Central memory CD8-positive, alpha-beta T cell (primary cell): ENCODE measurements at places on chromosomes 6 and 20.

DNA sequence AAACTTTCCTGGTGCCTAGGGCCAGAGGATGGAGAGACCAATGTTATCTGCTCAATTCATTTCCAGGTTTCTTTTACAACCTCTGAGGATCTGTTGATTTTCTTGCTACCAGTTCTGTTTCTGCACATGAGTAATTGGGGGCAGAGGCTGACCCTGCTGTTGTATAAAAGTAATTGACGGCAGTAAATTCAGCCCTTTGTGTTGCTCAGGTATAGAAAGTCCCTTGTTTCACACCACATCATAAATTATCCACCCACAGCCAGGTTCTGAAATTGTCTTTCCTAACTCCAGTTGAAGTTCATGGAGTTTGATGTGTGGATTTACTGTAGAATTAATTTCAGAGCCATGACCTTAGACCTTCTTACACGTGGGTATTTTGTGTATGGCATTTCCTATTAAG lies 107.4 kb upstream of the GRIK2 start:
- H3K27me3 ChIP-seq: no peaks in the 10 kb centered on the region
- H3K27ac ChIP-seq: no peak overlapping the region
- DNase-seq: no peak
- H3K36me3 ChIP-seq: no peaks in the 10 kb centered on the region

- no peaks in the 10 kb centered on the region for H3K27me3 ChIP-seq
- no peak overlapping the region for H3K4me3 ChIP-seq
- H3K4me1 ChIP-seq: no peaks in the 10 kb centered on the region
- H3K27ac ChIP-seq: no peak overlapping the region
- H3K36me3 ChIP-seq: no peaks in the 10 kb centered on the region
- DNase-seq: no peak
These were observed 14.8 kb downstream of the PGK2 start for GRCh38 chr6:49772285-49772684.

DNA sequence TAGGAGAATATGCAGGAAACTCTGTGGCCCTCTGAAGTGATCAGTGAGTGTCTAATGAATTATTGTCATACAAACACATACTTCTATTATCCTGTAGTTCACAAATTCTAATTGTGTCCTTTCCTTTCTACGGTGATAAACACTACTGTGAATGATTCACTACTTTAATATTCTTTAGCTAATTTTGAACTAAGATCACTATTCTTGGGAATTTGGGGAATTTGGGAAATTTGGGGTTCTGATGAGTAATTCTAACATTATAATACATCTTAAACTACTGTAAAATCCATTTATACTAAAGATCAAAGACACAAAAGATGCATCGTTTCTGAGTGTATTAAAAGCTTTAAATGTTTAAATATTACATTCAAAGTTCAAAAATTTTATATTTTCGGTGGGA lies 1287.2 kb upstream of the CITED2 start:
- H3K27ac ChIP-seq: no peak overlapping the region
- H3K4me1 ChIP-seq: no peaks in the 10 kb centered on the region
- no peak for DNase-seq
- no peak overlapping the region for H3K4me3 ChIP-seq
- H3K36me3 ChIP-seq: no peaks in the 10 kb centered on the region
- no peaks in the 10 kb centered on the region for H3K27me3 ChIP-seq

GRCh38 chr6:100693249-100693927 lies 187.7 kb downstream of the ASCC3 start:
- no peak overlapping the region for H3K4me3 ChIP-seq
- H3K4me1 ChIP-seq: no peaks in the 10 kb centered on the region
- no peak for DNase-seq
- no peaks in the 10 kb centered on the region for H3K27me3 ChIP-seq
- no peak overlapping the region for H3K27ac ChIP-seq

GRCh38 chr6:133707456-133707855 lies 181.5 kb upstream of the TCF21 start:
- DNase-seq: no peak
- no peaks in the 10 kb centered on the region for H3K36me3 ChIP-seq
- H3K27me3 ChIP-seq: no peaks in the 10 kb centered on the region
- H3K4me3 ChIP-seq: no peak overlapping the region
- H3K27ac ChIP-seq: no peak overlapping the region

- H3K27me3 ChIP-seq: peaks cover 37% of the 10 kb centered on the region
- no peak overlapping the region for H3K4me3 ChIP-seq
- H3K36me3 ChIP-seq: no peaks in the 10 kb centered on the region
- peaks cover 4% of the 10 kb centered on the region for H3K4me1 ChIP-seq
These were observed 30.1 kb upstream of the TGM6 start for GRCh38 chr20:2350606-2351005.

GRCh38 chr20:828987-829386 lies 4.5 kb upstream of the FAM110A start:
- no peak overlapping the region for H3K27ac ChIP-seq
- H3K4me3 ChIP-seq: no peak overlapping the region
- peaks cover 8% of the 10 kb centered on the region for H3K36me3 ChIP-seq
- DNase-seq: no peak
- H3K4me1 ChIP-seq: peaks cover 6% of the 10 kb centered on the region

GRCh38 chr6:147486683-147487082 lies 21.8 kb upstream of the SAMD5 start:
- no peaks in the 10 kb centered on the region for H3K4me1 ChIP-seq
- H3K27me3 ChIP-seq: peaks cover 16% of the 10 kb centered on the region
- H3K4me3 ChIP-seq: no peak overlapping the region
- H3K36me3 ChIP-seq: no peaks in the 10 kb centered on the region

DNA sequence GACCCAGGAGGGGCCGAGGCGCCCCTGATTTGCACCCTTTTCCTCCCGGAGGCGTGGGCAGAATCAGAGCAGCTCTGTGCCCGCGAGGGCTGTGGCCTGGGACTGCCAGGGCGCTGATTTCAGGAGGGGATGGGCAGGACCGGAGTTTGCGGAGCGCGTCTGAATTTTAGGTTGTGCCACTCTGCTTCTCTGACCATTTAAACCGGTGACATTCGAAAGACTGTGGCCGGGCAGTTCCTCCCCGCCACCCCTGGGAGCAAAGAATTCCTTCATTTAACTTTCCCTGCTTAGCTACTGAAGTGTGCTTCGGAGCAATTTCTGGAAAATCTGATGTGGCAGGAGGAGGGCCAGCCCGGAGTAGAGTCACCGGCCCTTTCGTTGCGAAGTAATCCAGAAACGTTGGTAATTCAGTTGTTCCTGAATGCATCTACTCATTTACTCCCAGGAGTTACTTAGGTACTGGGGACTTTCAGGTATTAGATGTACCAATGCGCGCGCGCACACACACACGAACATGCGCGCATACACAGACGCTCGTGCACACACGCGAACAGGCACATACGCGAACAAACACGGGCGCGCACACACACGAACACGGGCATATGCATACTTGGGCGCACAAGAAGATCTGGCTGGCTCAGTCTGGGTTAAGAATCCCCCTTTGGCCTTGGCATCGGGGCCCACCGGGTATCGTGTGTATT lies 568 bp downstream of the CCDC170 start:
- H3K27ac ChIP-seq: no peak overlapping the region
- H3K27me3 ChIP-seq: peaks cover 53% of the 10 kb centered on the region
- H3K4me3 ChIP-seq: peak overlapping the region; percentile 59
- no peak for DNase-seq
- H3K36me3 ChIP-seq: no peaks in the 10 kb centered on the region

GRCh38 chr6:54248319-54248718 lies 59.9 kb upstream of the TINAG start:
- DNase-seq: no peak
- H3K36me3 ChIP-seq: no peaks in the 10 kb centered on the region
- H3K4me1 ChIP-seq: no peaks in the 10 kb centered on the region
- no peak overlapping the region for H3K27ac ChIP-seq
- H3K4me3 ChIP-seq: no peak overlapping the region

- peaks cover 48% of the 10 kb centered on the region for H3K27me3 ChIP-seq
- H3K27ac ChIP-seq: no peak overlapping the region
- no peak overlapping the region for H3K4me3 ChIP-seq
- H3K36me3 ChIP-seq: no peaks in the 10 kb centered on the region
- no peak for DNase-seq
These were observed 21.1 kb downstream of the BMP6 start for GRCh38 chr6:7747016-7747415.

- peak overlapping the region; percentile 97 for H3K4me3 ChIP-seq
- H3K27ac ChIP-seq: peak overlapping the region; percentile 91
- H3K27me3 ChIP-seq: no peaks in the 10 kb centered on the region
- peaks cover 93% of the 10 kb centered on the region for H3K4me1 ChIP-seq
- H3K36me3 ChIP-seq: peaks cover 27% of the 10 kb centered on the region
These were observed 6.4 kb downstream of the PREX1 start for GRCh38 chr20:48821261-48821920.

- H3K27ac ChIP-seq: peak overlapping the region; percentile 97
- peaks cover 26% of the 10 kb centered on the region for H3K36me3 ChIP-seq
- H3K4me1 ChIP-seq: peaks cover 45% of the 10 kb centered on the region
- peak overlapping the region; percentile 99 for H3K4me3 ChIP-seq
- H3K27me3 ChIP-seq: no peaks in the 10 kb centered on the region
These were observed 557 bp upstream of the DYNLRB1 start for GRCh38 chr20:34515484-34516246.

GRCh38 chr6:11917951-11918738 lies 94.0 kb upstream of the HIVEP1 start:
- no peak for DNase-seq
- H3K4me1 ChIP-seq: no peaks in the 10 kb centered on the region
- no peak overlapping the region for H3K4me3 ChIP-seq
- no peaks in the 10 kb centered on the region for H3K27me3 ChIP-seq
- no peak overlapping the region for H3K27ac ChIP-seq
- H3K36me3 ChIP-seq: no peaks in the 10 kb centered on the region

DNA sequence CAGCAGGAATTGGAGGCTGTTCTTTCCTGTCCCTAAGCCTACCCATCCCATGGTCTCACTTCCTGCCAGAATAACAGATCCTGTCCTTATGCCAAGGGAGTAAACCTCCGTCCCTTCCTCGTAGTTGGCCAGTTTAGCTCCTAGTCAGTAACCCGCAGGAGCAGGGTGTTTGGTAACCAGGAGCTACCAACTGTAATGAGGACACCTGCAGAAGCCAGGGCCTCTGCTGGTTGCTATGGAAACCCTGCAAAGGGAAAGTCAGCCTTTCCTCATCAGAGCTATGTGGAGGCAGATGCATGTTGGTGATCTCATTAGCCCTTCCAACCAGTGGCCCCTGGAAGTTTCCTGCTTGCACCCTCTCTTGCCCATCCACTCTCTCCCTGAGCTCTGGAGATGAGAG lies 368.2 kb upstream of the SULF2 start:
- H3K27me3 ChIP-seq: peaks cover 48% of the 10 kb centered on the region
- no peak for DNase-seq
- no peaks in the 10 kb centered on the region for H3K4me1 ChIP-seq
- no peaks in the 10 kb centered on the region for H3K36me3 ChIP-seq
- no peak overlapping the region for H3K27ac ChIP-seq

- H3K4me1 ChIP-seq: no peaks in the 10 kb centered on the region
- H3K36me3 ChIP-seq: no peaks in the 10 kb centered on the region
- no peaks in the 10 kb centered on the region for H3K27me3 ChIP-seq
- H3K4me3 ChIP-seq: no peak overlapping the region
- DNase-seq: no peak
These were observed 96.9 kb downstream of the TBX18 start for GRCh38 chr6:84667252-84668213.

DNA sequence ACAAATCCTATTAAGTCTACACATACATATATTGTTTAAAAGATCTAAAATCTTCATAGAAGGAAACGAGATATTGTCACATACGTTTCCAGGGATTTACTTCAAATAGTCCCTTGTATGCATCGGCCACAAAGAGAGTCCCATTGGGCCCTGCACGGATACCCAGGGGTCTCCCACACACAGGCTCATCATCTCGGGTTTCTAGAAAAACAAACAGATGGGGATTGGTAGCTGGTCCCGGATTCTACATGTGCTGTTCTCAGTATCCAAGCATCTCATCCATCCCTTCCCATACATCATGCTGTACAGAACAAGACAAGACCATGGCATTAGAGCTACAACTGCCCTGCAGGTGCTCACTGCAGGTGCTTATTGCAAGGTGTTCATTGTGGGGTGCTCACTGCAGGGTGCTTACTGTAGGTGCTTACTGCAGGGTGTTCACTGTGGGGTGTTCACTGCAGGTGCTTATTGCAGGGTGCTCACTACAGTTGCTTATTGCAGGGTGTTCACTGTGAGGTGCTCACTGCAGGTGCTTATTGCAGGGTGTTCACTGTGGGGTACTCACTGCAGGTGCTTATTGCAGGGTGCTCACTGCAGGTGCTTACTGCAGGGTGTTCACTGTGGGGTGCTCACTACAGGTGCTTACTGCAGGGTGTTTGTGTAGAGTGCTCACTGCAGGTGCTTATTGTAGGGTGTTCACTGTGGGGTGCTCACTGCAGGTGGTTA lies 21.0 kb downstream of the APMAP start:
- peaks cover 45% of the 10 kb centered on the region for H3K4me1 ChIP-seq
- peaks cover 55% of the 10 kb centered on the region for H3K36me3 ChIP-seq
- no peak for DNase-seq
- H3K4me3 ChIP-seq: no peak overlapping the region
- peak overlapping the region; percentile 90 for H3K27ac ChIP-seq

DNA sequence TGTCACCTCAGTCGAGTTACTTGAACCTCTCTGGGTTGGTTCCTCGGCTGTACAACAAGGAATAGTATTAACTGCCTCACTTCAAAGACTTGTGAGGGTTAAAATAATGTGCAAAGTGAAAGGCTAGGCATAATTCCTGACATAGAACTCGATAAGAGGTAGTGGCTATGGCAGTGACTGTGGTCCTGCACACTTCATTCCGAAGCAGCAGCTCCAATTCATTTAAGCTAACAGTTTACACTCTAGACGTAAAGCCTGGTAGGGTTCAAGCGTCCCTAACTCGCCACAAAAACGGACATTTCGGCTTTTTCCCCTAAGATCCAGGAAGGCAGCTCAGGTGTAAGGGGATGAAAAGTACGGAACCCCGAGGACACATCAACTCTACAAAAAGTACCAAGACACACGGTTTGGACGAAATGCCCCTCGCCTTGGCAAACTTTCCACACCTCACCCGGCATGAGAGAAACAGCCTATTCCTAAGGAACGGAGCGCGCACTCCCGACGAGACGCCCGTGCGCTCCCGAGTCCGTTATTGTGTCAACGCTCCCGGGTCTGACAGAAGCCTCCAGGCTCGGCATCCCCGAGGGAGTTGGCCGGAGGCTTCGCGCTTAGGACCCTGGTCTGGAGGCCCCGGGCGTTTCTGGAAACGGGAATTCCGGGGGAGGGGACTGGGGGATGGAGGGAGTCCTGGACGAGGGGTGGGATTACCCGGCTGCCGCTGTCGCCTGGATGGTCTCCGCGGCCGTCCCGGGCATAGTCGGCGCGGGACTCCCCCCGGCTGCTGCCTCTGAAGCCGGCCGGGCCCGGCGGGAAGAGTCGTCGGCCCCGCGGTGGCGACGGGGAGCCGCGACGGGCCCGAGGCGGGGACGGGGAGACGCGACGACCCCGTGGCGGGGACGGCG lies 937 bp downstream of the ZNF318 start:
- peaks cover 21% of the 10 kb centered on the region for H3K36me3 ChIP-seq
- H3K27ac ChIP-seq: peak overlapping the region; percentile 22
- DNase-seq: no peak
- H3K27me3 ChIP-seq: no peaks in the 10 kb centered on the region
- peaks cover 46% of the 10 kb centered on the region for H3K4me1 ChIP-seq
- peak overlapping the region; percentile 84 for H3K4me3 ChIP-seq

DNA sequence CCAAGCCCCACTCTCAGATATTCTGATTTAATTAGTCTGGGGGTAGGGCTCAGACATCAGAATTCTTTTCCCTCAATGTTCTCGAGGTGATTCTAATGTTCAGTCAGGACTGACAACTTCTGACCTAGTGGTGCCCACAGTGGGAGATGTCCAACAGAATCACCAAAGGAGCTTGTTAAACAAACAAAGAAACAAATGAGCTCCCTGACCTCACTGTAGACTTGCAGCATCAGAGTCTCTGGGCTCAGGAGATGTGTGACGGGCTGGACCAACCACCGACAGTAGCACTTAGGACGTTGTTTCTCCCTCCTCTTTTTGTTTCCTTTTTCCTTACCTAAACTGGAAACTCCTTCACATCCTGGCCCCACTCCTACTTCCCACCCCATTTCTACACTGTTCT lies 49.3 kb downstream of the CLIC5 start:
- H3K36me3 ChIP-seq: peaks cover 2% of the 10 kb centered on the region
- H3K4me1 ChIP-seq: no peaks in the 10 kb centered on the region
- no peak for DNase-seq
- H3K27me3 ChIP-seq: no peaks in the 10 kb centered on the region
